ENCODE measurements at places on chromosomes 5 and 9.

GRCh38 chr5:168085261-168086031, 206.0 kb upstream of the WWC1 start:
- DNase-seq: no peak

DNA sequence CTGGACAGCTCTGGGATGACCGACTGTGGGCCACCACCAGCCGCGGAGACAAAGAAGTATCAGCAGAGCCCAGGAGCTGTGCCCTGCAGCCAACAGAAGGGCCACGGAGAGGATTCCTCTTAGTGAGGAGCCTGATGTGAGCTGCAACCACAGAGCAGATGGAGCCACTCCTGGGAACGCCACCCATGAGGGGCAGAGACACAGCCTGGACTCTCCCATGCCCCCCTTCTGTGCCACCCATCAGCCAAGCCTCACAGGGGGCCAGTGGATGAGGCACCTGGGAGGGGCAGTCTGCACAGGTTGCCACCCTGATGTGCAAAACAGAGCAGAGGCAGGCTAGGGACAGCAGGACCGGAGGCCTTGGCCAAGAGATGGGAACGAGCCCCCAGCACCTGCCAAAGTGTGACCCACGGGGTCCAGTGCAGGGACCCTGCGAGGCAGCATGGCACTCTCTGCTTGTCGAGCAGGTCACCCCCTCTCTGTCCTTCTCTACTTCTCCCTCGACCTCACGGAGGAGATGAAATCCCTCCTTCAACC, 380.7 kb upstream of the IRX1 start:
- DNase-seq: no peak

DNA sequence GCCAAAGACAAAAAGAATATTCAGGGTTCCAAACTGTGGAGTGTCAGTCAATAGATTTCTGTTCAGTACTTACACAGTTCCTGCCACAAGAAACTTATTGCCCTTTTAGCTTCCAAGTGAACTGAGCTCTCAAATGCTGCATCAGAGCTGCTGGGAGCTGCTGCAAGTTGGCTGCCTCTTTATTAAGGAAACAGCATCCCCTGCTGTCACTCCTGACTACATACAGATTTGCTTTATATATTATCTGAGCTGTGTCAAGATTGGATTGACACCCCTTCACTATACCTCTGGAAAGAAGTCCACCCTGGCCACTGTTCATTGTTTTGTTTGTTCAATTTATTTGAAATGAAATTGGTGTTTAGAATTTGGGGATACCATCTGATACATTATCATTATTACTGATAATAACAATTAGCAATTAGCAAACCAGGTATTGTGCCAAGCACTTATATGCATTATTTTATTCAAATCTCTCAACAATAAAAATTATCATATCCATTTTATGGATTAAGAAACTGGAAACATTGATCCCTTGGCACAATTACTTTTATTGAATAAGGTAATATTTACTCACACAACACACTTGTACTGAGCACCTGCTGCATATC, 16.4 kb upstream of the C5orf58 start:
- no peak for DNase-seq

- no peak for DNase-seq
These were observed 60.3 kb downstream of the HABP4 start for GRCh38 chr9:96510258-96510657.

DNA sequence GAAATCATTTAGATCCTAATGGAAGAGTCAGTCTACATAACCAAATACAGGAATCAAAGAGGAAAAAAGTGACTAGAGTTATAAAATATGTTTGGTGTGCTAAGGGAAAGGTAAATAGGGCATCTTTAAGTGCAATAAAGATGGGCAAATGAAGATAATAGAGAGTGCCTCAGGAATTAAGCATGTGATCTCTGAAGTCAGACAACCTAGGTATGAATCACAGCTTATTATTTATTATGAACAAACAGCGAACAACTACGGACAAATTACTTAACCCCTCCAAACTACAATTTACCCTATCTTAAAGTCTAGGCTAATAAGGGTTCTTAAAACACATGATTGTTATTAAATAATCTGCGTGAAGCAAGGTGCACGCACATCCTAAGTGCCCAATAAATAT, 910.2 kb upstream of the DMAC1 start:
- no peak for DNase-seq
